ENCODE measurements at places on chromosomes 11 and 22. TPM values are rescaled to one million over a fixed set of nuclear protein-coding genes. Genes with fewer than 3 reads are reported as not detected.

DNA sequence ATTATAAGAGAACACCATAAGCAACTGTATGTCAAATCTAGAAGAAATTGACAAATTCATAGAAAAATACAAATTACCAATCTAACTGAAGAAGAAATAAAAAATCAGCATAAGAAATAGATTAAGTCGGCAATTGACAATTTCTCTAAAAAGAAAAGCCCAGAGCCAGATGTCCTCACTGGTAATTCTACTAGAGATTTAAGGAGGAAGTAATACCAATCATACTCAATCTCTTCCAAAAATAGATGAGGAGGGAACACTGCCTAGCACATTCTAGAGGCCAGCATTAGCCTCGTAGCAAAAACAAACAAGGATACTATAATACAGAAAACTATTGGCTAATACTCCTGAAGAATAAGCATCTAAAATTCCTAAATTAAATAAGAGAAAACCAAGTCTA is 40.4 kb upstream of the IGLL5 start:
- no peaks in the 10 kb centered on the region for H3K36me3 ChIP-seq
- DNase-seq: no peak
- no peak overlapping the region for H3K27ac ChIP-seq
- H3K4me3 ChIP-seq: no peak overlapping the region

GRCh38 chr22:50001388-50002231 is 11.0 kb downstream of the IL17REL start:
- H3K36me3 ChIP-seq: no peaks in the 10 kb centered on the region
- H3K27ac ChIP-seq: no peak overlapping the region
- DNase-seq: no peak
- H3K4me3 ChIP-seq: no peak overlapping the region

DNA sequence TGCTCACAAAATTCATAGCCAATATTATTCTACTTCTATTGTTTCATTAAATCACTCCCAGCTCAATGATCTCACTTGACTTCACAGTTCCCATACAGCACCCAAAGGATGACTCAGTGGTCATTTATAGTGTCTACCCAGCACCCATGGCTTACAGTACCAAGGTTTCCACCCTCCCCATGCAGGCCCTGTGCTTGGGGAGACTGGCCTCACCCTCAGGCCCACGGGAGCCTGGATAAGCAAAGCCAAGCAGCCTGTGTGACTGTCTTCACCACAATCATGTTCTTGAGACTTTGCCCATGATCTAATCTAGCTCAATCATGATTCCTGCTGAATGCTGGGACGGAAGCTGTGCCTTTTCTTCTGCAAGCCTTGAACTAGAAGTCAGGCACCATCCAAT is 97.6 kb downstream of the SLC36A4 start:
- no peak overlapping the region for H3K27ac ChIP-seq
- no peaks in the 10 kb centered on the region for H3K36me3 ChIP-seq
- peaks cover 4% of the 10 kb centered on the region for H3K4me1 ChIP-seq
- no peak overlapping the region for H3K4me3 ChIP-seq
- no peak for DNase-seq

DNA sequence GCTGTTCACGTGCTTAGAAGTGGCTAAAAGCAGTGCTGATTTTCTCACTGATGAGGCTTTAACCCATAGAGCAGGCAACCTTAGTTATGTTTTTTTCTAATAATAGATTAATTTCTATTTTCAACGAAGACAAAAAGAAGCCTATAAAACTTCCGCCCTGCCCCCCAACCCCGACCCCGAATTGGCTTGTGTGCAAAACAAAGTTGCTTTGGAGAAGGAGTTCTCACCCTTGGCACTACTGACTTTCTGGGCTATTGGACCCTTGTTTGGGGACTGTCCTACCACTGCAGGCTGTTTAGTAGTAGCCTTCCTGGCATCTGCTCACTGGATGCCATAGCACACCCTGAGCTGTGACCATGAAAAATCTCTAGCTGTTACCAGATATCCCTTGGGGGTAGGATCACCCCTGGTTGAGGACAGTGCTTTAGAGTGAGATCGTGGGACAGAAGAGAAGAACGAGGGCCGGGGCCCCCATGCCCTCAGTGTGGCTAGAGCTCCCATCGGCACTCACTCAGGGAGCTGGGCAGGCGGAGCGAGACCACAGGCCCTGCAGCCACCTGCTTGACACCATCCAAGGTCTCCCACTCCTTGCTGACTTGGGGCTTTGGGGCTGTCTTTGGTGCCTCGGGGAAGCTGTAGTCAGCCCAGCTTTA is 16.9 kb downstream of the SLC37A2 start:
- no peak overlapping the region for H3K4me3 ChIP-seq
- no peaks in the 10 kb centered on the region for H3K4me1 ChIP-seq
- H3K36me3 ChIP-seq: no peaks in the 10 kb centered on the region
- H3K27me3 ChIP-seq: peaks cover 17% of the 10 kb centered on the region
- no peak overlapping the region for H3K27ac ChIP-seq
- DNase-seq: no peak

GRCh38 chr11:72001285-72001684 is 2.6 kb downstream of the IL18BP start:
- H3K4me3 ChIP-seq: no peak overlapping the region
- no peaks in the 10 kb centered on the region for H3K4me1 ChIP-seq
- DNase-seq: no peak
- no peaks in the 10 kb centered on the region for H3K27me3 ChIP-seq

DNA sequence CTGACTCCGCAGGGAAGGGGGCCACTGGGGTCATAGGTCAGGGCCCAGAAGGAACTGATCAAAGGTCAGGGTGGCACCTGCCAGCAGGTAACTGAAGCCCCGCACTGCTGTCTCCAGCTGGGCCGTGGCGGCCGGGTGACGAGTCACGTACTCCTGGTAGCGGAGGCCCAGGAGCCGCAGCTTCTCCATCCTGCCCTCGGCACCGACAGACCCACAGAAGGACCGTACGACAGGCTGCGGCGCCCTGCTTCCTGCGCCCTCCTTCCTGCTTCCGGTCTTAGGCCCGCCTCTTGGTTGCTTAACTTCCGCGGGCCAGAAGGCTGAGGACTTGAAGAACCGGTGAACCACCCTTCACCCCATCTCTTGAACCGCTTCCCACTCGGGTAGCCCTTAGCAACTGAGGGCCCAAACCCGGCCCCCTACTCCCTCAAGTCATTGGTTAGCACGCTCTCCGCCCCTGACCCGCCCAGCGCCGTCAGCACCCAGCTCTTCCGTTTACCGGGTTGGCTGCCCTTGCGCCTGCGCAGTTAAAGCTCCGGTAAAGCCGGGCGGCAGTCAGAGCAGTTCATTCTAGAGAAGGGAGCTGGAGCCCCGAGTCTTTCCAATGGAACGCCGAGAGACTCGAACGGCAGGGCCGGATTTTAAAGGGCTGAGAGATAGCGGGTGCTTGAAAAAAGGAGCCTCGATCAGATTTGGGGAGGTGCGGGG is at the start of gene PEX16:
Gene PEX16, minus strand, starts transcription at position 255 of the 708 bp plus-strand sequence. Its CDS starts 66 bp downstream, at position 189.
- H3K36me3 ChIP-seq: no peaks in the 10 kb centered on the region
- H3K4me3 ChIP-seq: peak within 1 kb of the TSS; percentile 95
- peak; percentile 85 for DNase-seq
- no peaks in the 10 kb centered on the region for H3K27me3 ChIP-seq

DNA sequence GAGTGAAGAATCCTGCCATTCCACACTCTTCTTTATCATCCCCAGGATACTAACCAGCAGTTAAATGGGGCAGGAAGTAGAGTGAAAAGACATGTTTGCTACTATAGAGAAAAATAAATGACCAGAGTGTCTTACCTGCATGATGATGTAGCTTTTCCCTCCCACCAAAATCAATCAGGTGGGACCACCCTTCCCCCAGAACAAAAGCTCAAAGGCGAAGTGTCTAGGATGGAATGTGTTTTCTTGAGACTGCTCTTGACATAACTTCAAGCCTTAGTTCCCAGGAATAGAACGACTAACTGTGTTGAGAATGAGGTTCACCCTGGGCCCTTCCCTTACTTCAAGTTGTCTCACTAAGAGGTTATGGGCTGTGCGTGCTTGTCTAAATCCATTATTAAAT is 339.2 kb upstream of the CCDC90B start:
- no peak overlapping the region for H3K4me3 ChIP-seq
- no peak for DNase-seq

GRCh38 chr11:65894034-65894591 is 3.6 kb downstream of the CCDC85B start:
- peaks cover 54% of the 10 kb centered on the region for H3K27me3 ChIP-seq
- peak overlapping the region; percentile 74 for H3K27ac ChIP-seq
- H3K4me3 ChIP-seq: no peak overlapping the region
- H3K36me3 ChIP-seq: no peaks in the 10 kb centered on the region
- H3K4me1 ChIP-seq: peaks cover 17% of the 10 kb centered on the region

- H3K27me3 ChIP-seq: no peaks in the 10 kb centered on the region
- H3K4me1 ChIP-seq: no peaks in the 10 kb centered on the region
- peaks cover 5% of the 10 kb centered on the region for H3K36me3 ChIP-seq
Measured at GRCh38 chr11:3822312-3822711, 14.0 kb downstream of the PGAP2 start.

GRCh38 chr22:39917776-39918495 is 17.1 kb downstream of the GRAP2 start:
- no peak overlapping the region for H3K4me3 ChIP-seq
- no peak for DNase-seq
- no peaks in the 10 kb centered on the region for H3K36me3 ChIP-seq
- peaks cover 23% of the 10 kb centered on the region for H3K27me3 ChIP-seq

GRCh38 chr22:45579806-45580725 is 77.4 kb downstream of the FBLN1 start:
- no peak overlapping the region for H3K4me3 ChIP-seq
- H3K4me1 ChIP-seq: no peaks in the 10 kb centered on the region
- H3K36me3 ChIP-seq: no peaks in the 10 kb centered on the region
- no peak overlapping the region for H3K27ac ChIP-seq
- DNase-seq: no peak

GRCh38 chr11:91230647-91231046 is 994.0 kb upstream of the FAT3 start:
- no peak overlapping the region for H3K4me3 ChIP-seq
- H3K27ac ChIP-seq: no peak overlapping the region
- H3K36me3 ChIP-seq: no peaks in the 10 kb centered on the region
- H3K4me1 ChIP-seq: no peaks in the 10 kb centered on the region
- no peaks in the 10 kb centered on the region for H3K27me3 ChIP-seq
- no peak for DNase-seq

GRCh38 chr11:116890193-116890592 is 52.8 kb upstream of the APOA1 start:
- no peak for DNase-seq
- H3K4me3 ChIP-seq: no peak overlapping the region
- peaks cover 5% of the 10 kb centered on the region for H3K4me1 ChIP-seq
- H3K27ac ChIP-seq: peak overlapping the region; percentile 25

DNA sequence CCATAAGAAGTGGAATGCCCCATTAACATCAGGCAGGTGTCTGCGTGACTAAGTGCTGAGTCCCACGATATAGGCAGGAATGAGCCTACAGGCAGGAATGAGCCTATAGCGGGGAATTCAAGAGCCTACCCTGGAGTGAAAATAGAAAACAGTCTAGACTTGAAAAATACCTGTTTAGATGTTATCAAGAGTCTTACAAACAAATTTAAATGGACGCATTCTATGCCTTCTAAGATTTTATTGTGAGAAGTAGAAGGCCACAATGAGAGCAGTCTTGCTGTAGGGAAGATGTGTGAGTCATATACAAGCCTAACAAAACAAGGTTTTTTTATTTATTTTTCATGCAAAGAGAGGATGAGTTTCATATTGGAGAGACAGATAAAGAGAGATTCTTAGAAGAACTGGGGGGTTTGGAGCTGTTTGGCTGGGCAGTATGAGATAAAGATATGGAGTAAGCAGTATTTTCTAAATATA is 200.8 kb upstream of the ZC3H12C start:
- H3K36me3 ChIP-seq: no peaks in the 10 kb centered on the region
- DNase-seq: no peak
- H3K27ac ChIP-seq: no peak overlapping the region
- no peaks in the 10 kb centered on the region for H3K4me1 ChIP-seq
- H3K4me3 ChIP-seq: no peak overlapping the region

DNA sequence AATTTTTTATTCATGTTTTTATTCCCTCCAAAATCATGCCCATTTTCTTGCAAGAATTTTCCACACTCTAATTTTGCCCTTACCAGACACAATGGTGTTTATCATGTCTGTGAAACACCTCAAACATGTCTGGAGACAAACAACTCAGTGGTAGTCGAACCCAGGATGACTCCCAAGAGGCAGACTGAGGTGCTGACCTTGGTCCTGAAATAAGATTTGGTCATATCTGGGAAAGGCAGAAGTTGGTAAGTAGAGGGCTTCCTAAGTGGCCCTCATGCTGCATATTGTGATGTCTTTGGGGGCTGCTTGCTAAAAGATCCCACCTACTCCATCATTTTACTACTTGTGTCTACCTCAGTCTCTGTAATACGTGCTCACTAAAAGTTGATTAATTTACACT is 369.4 kb upstream of the ISX start:
- H3K4me1 ChIP-seq: no peaks in the 10 kb centered on the region
- H3K27ac ChIP-seq: no peak overlapping the region

GRCh38 chr11:69636512-69637197 is 4.3 kb upstream of the CCND1 start:
- peaks cover 23% of the 10 kb centered on the region for H3K4me1 ChIP-seq
- peak overlapping the region; percentile 86 for H3K27ac ChIP-seq
- DNase-seq: peak; percentile 71
- H3K36me3 ChIP-seq: no peaks in the 10 kb centered on the region
- peak overlapping the region; percentile 68 for H3K4me3 ChIP-seq
- peaks cover 6% of the 10 kb centered on the region for H3K27me3 ChIP-seq

- no peaks in the 10 kb centered on the region for H3K4me1 ChIP-seq
- H3K27me3 ChIP-seq: no peaks in the 10 kb centered on the region
- H3K36me3 ChIP-seq: peaks cover 3% of the 10 kb centered on the region
Measured at GRCh38 chr11:65879617-65880016, at the start of gene CTSW. Gene CTSW, plus strand, starts transcription at chr11:65879837. Its CDS starts 18 bp downstream, at chr11:65879855.

GRCh38 chr11:84389696-84390095 is 1103.5 kb upstream of the CCDC90B start:
- no peak for DNase-seq
- no peak overlapping the region for H3K4me3 ChIP-seq
- H3K4me1 ChIP-seq: peaks cover 3% of the 10 kb centered on the region
- H3K36me3 ChIP-seq: no peaks in the 10 kb centered on the region

DNA sequence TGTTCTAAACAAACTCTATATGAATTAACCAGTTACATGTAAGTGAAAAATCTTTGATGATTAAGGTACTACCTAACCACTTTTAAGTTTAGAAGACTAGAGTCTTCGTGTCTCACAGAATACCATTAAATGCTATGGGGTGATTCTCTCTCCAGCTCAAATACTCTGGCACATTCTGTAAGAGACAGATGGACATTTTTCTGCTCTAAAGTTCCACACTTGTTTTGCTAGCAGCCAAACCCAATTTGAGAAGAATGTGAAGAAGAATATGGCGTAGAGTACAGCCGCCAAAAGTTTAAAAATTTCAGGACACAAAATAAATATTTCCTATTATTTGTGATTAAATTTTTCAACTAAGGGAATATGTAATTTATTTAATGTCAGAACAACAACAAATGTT is 339.1 kb downstream of the GUCY1A2 start:
- peaks cover 2% of the 10 kb centered on the region for H3K36me3 ChIP-seq
- no peak overlapping the region for H3K27ac ChIP-seq
- DNase-seq: no peak
- H3K27me3 ChIP-seq: no peaks in the 10 kb centered on the region
- no peaks in the 10 kb centered on the region for H3K4me1 ChIP-seq

Gene ELMOD1
- 0.53 TPM for total RNA-seq

Gene KCNK4
- not detected for total RNA-seq

Gene NCR3LG1
- 1.3 TPM for total RNA-seq

Gene TOMM22
- total RNA-seq: 76.5 TPM
